ENCODE measurements at places on chromosomes 11 and 22.
A peak's percentile ranks its signal among the peaks of the same experiment; 100 is the strongest.

GRCh38 chr11:126267650-126268049 is 1.0 kb downstream of the SRPRA start:
- no peak for DNase-seq

DNA sequence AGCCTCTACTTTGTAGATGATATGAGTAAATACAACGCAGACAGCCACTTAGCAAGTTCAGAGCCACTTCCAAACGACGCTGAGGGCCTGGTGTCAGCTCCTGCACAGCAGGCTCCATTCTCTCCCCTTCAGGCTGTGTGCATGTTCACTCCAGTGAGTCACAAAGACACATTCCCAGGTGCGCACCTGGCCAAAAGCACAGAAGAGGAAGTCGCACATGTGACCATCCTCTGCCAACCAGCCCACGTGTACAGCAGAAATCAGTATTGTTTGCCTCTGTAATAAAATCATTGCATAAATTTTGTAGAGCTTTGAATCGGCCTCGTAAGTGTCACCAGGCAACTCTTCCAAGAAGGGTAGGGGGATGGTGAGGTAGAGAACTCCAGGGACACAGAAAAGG is 19.5 kb upstream of the TPH1 start:
- peak; percentile 79 for DNase-seq

GRCh38 chr11:43833657-43834073 is 47.0 kb upstream of the ALKBH3 start:
- DNase-seq, result peak; percentile 27

- no peak for DNase-seq
Measured at GRCh38 chr11:69911310-69912160, 92.3 kb upstream of the FGF3 start.

DNA sequence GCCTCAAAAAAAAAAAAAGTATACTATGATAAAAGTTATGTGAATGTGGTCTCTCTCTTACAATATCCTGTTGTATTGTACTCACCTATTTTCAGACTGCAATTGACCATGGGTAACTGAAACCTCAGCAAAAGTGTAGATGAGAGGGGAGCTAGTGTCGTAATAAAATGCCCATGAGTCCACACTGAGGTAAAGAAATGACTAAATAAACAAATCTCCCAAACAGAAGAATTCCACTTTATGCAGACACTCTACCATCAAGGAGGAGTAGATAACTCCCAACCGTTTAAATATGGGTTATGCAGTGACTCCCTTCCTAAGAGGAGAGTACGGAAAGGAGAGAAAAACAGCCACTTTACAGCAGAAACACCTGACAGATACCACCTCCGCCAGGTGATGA is 14.6 kb downstream of the GNB1L start:
- DNase-seq, result no peak

GRCh38 chr11:92458486-92458885 is 233.9 kb downstream of the FAT3 start:
- DNase-seq, result no peak

DNA sequence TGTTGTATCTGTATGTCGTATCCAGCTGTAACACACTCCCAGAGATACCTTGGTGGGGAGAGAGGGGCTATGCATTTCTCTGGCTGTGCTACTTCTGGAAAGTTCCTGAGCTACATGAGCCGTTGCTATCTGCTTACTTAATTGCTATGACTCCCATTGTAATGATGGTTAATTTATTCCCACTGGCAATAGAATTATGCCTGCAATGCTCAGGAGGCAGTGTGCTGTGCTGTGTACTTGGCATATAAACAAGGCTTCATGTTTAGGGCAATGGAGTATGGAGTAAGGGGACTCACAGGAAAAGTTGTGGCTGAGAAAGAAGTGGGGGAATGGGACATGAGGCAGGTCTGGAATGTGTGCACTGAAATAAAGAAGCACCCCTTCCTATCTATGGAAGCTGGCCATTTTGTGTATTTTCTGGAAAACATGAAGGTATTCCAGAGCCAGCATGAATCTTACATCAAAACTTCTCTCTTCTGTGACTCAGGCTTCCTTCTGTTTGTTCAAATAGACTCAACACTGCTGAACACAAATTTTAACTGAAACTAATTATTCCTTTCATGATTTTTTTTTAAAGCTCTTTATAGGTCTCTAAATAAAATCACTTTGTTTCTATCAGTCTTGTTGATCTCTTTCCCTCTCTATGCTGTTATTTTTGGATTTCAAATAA is 40.6 kb downstream of the CD44 start:
- no peak for DNase-seq

DNA sequence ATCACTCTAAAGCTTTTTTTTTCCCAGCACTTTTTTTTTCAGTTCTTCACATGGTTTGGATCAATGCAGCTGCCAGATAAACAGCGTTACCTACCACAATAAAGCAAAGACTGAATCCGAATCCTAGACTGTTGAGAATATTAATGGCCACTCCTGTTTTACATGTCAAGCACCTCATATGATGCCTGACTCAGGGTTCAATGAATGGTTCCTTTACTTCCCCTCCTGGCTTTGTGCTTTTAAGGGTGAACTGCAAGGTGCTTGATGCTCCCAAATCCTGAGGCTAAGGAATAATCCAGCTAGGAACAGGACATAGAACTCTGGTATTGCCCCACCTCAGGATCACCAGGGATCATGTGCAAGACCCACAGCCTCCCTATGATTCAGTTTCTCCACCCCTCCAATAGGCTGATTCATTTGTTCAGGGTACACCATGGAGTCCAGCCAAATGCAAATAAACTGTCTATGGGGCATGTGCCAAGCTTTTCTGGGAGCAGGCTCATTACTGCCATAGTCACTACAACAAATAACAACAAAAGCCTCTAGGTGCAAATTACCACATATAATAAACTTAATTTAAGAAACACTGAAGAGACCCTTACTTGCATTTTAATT is 104.3 kb downstream of the GAB2 start:
- DNase-seq, result peak; percentile 87

DNA sequence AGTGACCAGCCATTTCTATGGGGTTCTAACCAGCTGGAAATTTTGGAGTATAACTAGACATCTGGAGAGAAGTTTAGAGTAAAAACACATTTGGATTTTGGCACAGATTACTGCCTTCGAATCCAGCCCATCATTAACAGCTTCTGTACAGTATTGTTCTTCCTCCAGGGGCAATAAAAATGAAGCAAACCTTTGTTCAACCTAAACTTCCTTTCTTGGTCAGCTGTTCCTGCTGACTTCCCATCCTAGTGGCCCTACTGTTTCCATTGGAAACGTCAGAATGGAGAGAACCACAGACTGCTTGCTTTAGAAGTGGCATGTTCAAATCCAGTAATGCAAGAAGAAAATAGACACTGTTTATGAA is 203.7 kb upstream of the MTMR2 start:
- no peak for DNase-seq

- DNase-seq, result no peak
Measured at GRCh38 chr11:117605331-117605730, 191.7 kb downstream of the DSCAML1 start.

Data from epithelial cell of esophagus (primary cell).